ENCODE measurements at places on chromosomes 11 and 22. TPM values are rescaled to one million over a fixed set of nuclear protein-coding genes. Genes with fewer than 3 reads are reported as not detected.

The SLC6A5 gene
- total RNA-seq: not detected

The FADS2 gene
- total RNA-seq: 443 TPM

The ZNF280B gene
- total RNA-seq: 0.72 TPM

The FOLR1 gene
- total RNA-seq: not detected

The CCDC89 gene
- total RNA-seq: 1.3 TPM

The FAM83F gene
- total RNA-seq: not detected

The CD44 gene
- total RNA-seq: 175 TPM

The SORL1 gene
- 0.81 TPM for total RNA-seq

The TIMM8B gene
- total RNA-seq: 59.9 TPM

The VWCE gene
- total RNA-seq: 8.9 TPM

The GRM5 gene
- not detected for total RNA-seq

The BBOX1 gene
- total RNA-seq: not detected

The GRIK4 gene
- not detected for total RNA-seq

The CABP4 gene
- not detected for total RNA-seq

The CNGA4 gene
- total RNA-seq: not detected

The TPST2 gene
- 20.9 TPM for total RNA-seq

The SHISAL1 gene
- total RNA-seq: 7.5 TPM

The IGF2 gene
- 28.7 TPM for total RNA-seq

The SCUBE2 gene
- total RNA-seq: 9.6 TPM

The OR4A16 gene
- not detected for total RNA-seq

The SCUBE1 gene
- total RNA-seq: not detected

The MOGAT2 gene
- total RNA-seq: not detected

All from cardiac atrium fibroblast (primary cell).